Stimulated activated CD8-positive, alpha-beta memory T cell treated with anti-CD3 and anti-CD28 coated beads, Interleukin-4, amount 100 ng/mL, for 1 hour (primary cell): ENCODE measurements at places on chromosomes 6 and 20.

DNA sequence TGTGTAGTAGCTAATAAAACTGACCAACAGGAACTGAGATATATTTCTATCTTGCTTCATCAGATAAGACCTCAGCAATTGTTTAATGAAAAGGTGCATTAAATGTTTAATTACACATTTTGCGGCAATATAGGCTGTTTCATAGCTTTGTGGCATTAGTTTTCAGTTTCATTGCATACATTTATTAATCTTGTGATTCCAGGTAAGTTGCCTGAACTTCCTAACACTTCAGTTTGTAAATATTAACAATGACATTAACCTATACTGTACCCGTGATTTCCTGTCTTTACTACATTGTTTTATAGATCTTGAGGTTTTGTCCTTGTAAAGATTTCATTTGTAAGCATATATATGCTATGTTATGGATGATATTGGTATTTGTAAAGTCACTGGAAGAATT is 66.5 kb downstream of the PKIB start:
- DNase-seq: no peak

DNA sequence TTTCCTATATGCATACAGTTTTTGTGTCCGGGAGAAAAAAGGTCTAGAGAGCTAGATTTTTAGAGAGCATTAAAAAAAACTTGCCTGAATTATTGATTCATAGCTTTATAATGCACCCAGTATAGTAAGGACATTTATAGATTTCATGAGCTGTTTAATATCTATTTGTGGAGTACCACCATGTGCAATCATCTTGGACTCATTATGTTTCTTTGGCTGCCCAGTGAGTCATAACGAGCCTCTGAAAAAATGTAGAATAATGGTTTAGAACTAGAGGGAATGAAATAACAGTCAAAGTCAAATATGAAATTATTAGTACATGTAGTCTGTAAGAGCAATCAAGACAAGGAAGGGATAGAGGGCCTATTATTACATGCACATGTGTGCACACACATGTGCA is 350.0 kb downstream of the CD83 start:
- DNase-seq: no peak

- no peak for DNase-seq
Observed at GRCh38 chr6:49454787-49455709, 8.0 kb downstream of the MMUT start.

DNA sequence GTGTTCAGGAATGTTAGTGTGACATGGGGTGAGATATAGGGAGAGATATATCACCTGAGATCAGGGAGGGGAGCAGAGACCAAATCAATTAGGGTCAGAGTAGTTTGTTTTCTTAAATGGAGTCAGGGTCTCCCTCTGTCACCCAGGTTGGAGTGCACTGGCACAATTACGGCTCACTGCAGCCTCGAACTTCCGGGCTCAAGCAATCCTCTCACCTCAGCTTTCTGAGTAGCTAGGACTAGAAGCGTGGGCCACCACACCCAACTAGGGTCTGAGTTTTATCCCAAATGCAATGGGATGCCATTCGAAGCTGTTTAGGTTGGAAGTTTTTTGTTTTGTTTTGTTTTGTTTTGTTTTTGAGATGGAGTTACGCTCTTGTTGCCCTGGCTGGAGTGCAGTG is 3.1 kb upstream of the NCOA3 start:
- DNase-seq: no peak

DNA sequence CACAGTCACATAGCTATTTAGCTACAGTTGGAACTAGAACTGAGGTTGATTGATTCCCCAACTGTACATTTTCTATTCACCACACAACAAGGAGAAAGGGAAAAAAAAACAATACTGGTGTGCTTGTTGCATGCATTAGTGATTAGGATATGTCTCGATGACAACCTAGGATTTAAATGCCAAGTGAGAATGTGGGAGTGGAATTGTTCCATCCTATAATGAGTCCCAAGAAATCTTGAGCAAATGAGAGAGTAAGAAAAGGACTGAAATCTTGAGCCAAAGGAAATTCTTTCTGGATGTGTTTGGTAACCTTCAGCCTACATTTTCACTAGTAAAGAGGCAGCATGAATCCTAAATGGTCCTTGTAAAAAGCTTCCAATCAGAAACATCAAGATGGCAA is 232.7 kb downstream of the HIVEP2 start:
- no peak for DNase-seq

DNA sequence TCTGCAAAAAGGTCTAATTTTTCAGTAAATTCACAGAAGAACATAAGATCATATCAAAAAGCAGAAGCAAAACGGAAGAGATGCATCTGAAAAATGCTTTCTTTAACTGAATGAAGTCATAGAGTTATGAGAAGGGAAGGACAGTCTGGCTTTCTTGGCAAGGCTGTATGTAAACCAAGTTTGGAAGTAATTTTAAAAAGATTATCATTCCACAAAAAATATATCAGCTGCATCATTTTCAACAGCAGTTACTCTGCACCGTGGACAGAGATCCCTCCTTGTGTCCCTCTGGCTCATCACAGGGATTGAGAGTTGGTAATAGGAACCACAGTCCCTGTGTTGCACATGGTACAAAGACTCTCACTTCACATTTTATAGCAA is 258.5 kb downstream of the HIVEP2 start:
- DNase-seq: no peak

DNA sequence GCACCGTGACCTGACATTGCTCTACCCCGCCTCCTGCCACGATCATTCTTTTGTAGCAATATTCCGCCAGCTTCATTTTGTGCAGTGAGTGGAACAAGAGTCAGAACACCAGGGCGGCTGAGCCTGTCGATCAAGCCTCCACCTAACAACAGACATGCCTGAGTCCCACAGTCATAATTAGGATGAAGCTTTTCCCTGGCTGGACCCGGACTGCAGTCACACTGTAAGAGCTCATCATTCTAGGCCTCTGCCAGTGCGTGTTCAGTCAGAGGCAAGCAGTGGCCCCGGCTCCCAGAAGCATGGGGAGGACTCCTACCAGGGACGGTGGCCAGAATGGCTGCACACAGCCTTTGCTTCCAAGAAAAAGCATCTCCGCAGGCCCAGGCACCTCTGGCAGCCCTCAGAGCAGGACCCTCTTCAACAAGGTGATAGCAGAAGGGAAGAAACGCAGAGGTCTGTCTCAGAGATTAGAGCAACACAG is 23.2 kb upstream of the UNC93A start:
- DNase-seq: no peak

DNA sequence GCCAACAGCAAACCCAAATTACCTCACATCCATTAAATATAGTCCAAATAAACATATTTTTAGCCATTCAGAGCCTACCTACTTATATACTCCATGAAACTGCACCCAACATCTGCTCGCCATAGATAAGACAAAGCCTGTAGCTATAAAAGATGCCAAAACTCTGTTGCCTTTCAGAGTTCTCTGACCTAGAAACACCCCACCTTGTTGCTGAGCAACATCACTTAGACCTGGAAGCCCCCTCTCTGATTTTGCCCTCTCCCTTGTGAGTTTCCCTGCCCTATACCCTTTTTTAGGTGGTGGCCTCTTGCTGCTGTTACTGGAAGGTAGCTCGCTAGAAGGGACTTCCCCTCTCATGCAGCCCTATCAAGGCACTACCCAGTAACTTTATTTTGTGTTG is 27.7 kb upstream of the FBXL4 start:
- no peak for DNase-seq

- DNase-seq: no peak
Observed at GRCh38 chr6:399785-400534, 8.4 kb downstream of the IRF4 start.

GRCh38 chr20:13024596-13024995 is 15.8 kb downstream of the SPTLC3 start:
- DNase-seq: no peak

DNA sequence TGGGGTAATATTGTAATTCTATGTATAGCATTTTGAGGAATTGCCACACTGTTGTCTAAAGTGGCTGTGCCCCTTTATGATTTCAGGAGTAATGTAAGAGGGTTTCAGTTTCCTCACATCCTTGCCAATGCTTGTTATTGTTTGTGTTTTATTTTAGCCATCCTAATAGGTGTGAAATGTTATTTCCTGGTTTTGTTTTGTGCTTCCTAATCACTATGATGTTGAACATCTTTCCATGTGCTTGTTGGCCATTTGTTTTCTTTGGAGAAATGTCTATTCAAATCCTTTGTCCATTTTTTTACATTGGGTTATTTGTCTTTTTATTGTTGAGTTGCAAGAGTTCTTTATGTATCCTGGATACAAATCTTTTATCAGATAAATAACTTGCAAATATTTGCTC is 97.3 kb upstream of the MLIP start:
- no peak for DNase-seq

DNA sequence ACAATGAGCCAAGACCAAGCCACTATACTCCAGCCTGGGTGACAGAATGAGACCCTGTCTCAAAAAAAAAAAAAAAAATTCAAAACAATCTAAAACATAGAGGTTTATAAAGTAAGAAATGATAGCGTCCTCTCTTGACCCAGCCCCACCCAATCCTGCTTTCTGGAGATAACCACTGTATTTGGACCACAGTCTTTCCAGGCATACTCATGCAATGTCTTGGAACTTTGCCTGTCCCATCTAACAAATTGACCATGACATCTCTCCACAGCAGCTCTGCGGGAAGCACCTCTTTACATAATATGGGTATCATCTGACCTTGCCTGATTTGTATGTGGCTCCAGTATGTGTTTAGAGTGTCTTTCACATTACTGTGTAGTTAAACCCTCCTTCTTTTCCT is 9.1 kb upstream of the SHLD1 start:
- DNase-seq: no peak

DNA sequence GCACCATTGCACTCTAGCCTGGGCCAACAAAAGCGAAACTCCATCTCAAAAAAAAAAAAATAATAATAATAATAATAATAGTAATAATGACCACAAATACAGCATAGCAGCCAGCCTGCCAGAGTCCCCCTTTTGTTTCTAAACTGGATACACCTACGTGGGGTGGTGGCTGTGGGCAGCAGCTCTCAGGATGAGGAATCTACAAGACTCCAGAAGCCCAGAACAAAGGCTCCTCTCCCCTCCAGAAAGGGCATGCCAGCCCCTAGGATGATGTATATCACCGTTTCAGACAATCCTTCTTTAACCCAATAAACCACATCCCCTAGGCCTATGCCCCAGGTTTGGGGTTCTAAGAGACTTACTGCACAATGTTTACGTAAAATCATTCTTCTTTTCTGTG is 155.9 kb downstream of the QRSL1 start:
- DNase-seq: no peak
